ENCODE measurements at places on chromosomes 16 and 17.

DNA sequence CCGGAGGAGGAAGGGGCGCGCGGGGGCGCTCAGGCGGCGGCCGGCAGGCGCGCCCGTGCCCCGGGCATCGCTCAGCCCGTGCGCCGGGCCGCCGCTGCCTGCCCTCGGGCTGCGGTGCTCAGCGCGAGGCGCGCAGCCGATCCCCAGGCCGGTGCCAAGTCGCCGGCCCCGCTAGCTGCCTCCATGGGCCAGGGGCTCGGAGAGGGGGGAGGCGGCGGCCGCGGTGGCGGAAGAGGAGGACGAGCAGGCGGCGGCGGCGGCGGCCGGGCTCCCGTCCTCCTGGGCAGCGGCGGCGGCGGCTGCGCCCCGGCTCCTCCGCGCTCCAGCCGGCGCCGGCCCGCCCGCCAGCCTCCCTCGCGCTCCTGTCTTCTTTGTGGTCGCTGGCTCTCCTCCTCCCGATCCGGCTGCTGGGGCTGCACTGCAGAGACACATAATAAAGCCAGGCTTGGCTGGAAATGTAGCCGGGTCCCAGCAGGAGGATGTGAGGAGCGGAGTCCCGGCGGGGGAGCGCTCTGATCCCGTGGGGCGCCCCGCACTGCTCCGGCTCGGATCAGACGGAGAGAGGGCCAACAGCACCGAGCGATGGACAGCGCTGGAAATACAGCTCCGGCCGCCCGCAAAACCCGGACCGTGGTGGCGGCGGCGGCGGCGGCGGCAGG, 889 bp upstream of the ZNF423 start:
- peak; percentile 69 for DNase-seq

GRCh38 chr16:4613636-4614570, 785 bp downstream of the UBALD1 start:
- peak; percentile 46 for DNase-seq

DNA sequence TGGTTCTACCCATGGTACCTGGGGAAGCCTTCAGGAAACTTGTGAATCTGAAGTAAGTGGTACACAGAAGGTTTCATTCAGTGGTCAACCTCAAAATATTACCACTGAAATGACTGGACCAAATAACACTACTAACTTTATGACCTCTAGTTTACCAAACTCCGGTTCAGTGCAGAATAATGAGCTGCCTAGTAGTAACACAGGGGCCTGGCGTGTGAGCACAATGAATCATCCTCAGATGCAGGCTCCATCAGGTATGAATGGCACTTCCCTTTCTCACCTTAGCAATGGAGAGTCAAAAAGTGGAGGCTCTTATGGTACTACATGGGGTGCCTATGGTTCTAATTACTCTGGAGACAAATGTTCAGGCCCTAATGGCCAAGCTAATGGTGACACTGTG, 55.9 kb upstream of the SLC5A11 start:
- no peak for DNase-seq

GRCh38 chr17:53560953-53561352, 261.8 kb upstream of the KIF2B start:
- DNase-seq: no peak

DNA sequence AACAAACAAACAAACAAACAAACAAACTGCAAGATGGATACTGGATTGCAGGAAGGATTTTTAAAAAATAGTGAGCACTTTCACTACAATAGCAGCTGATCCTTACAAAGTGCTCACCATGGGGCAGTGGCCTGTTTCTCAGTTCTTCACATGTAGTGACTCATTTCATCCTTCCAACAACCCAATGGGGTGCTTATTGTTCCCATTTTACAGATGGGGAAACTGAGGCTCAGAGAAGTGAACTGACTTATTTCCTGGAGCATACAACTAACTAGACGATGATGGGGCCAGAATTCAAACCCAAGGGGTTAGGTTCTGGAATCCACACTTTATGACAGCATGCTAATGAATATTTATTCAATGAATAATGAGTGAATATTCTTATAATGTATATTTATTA, 61.2 kb downstream of the MYH11 start:
- DNase-seq: no peak

GRCh38 chr17:77160875-77161530, 20.2 kb downstream of the SEC14L1 start:
- DNase-seq: no peak

GRCh38 chr17:49708515-49709183, 885 bp upstream of the SLC35B1 start:
- DNase-seq: peak; percentile 14

- peak; percentile 89 for DNase-seq
These were observed 1.5 kb upstream of the ALOXE3 start for GRCh38 chr17:8119581-8120519.

- DNase-seq: no peak
These were observed 42.4 kb upstream of the IRF8 start for GRCh38 chr16:85856585-85856984.

DNA sequence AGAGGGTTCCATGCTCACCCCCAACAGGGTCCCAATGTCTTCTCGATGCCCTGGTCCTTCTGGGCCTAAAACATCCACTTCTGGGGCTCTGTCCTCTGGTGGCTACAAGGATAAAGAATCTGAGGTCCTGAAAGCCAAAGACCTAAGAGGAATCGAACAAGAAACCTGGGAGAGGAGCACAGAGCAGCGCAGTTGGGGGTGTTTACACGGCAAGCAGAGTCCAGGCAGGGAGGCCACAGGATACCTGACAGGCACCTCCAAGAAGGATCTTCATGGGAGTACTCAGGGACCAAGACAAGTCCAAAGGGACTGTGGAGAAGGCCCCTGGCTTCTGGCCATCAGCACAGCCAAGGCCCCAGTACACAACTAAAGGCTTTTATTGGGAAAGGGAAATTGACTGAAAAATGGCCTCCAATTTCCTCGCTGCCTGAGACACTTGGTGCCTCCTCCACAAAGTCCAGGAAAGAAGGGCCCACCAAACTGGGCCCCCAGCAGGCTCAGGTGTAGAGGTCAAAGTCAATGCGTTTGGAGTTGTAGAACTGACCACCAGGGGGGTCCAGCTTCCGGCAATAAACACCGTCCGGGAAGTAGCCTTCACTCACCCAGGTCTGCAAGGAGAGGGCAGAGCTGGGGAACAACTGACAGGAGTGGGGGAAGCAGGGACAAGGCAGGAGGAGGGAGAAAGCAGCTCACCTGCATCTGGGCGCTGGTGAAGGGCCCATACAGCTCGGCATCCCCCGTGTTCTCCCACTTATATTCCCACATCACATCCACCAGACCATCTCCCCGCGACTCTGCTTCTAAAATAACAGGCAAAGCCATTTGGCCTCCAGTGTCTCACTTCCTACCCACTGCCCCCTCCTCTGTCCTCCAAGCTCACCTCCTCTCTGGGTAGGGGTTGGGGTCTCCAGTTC, 2.4 kb downstream of the CD2BP2 start:
- DNase-seq: no peak

GRCh38 chr16:78175287-78175686, 75.8 kb downstream of the WWOX start:
- DNase-seq: no peak

- DNase-seq: peak; percentile 50
These were observed 1.8 kb downstream of the SALL1 start for GRCh38 chr16:51149251-51149661.

DNA sequence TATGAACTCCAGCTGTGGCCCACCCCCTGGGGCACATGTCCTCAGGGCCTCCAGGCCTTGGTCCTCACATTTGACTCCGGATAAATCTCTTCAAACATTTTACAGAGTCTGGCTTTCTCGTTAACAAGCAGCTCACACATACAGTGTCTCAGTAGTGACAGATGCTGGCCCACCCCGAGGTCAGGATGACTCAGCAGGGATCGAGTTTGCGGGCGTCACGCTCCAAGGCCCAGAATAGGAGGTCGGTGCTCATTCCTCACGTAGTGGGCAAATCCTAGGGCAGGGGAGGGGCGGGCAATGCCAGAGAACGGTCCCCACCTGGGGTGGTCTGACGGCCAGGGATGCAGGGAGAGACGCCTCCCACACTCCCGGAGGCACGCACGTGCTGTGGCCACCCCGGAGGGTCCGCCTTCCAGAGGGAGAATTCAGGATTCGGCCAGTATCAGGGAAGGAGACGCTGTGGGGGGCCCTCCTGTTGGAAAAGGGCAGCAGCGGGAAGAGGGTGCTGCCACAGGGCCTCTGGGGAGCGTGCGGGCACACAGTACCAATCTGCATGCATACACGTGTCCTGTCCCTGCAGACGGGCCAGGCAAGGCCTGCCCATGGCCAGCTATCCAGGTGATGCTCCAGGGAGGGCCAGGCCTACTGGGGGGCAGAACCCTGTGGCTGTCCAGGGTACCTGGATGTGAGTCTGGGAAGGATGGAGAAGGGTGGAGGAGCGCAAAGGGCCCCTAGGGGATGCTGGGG, 8.6 kb downstream of the SLC7A5 start:
- DNase-seq: peak; percentile 97

- DNase-seq: no peak
These were observed 171.6 kb upstream of the TNRC6C start for GRCh38 chr17:77786740-77787505.

- no peak for DNase-seq
These were observed 10.5 kb downstream of the NXN start for GRCh38 chr17:968812-969730.

- DNase-seq: no peak
These were observed 28.8 kb upstream of the ABCC11 start for GRCh38 chr16:48276102-48276501.

- no peak for DNase-seq
These were observed 74.7 kb downstream of the CDH13 start for GRCh38 chr16:82701442-82701955.

DNA sequence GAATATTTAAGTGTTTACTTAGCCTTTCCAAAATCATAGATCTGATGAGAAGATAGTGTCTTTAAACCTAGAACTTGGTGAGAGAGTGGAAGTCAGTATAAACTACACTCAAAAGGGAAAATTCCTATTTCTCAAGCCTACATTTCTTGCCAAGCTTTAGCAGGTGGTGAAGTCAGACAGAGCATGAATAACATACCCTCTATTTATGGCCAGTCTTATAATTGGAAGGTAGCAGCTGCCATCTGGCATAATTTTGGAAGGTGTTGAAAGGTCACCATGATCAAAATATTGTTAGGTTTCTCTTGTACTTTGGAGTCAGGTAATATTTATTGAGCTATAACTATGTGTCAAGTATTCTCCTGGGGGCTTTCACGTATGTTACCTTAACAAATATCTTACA, 729.3 kb upstream of the KIF2B start:
- no peak for DNase-seq

GRCh38 chr16:46621934-46622676, 926 bp upstream of the SHCBP1 start:
- DNase-seq: no peak

DNA sequence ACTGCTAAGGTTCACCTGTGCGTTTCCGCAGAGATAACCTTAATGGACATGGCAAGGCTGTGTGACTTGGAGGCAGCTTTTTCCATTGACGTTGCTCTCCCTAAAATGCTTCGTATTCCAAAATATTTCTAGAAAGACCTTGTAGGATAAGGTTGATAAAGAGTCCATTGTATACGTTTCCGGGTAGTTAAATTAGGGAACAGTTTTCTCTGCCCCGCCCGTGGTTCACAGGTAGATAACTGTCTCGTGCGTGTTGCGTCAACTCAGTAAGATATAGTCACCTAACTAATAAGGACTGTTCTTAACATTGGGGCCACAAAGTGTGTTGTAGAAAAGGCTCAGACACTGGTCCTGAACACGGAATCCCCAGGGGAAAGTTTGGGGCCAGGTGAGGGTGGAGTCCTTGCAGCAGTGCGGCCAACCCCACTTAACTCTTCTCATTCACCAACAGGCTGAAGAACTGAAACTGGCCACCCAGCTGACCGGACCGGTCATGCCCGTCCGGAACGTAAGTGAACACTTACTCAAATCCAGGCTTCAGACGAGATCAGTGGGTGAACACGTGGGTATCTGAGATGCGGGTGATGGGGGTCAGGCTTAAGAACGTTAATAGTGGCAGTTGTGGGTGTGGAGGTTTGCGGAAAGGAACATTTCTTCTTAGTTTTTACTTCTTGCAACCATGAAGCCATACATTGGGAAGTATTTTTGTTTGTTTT, 1.6 kb downstream of the RPL13 start:
- no peak for DNase-seq

DNA sequence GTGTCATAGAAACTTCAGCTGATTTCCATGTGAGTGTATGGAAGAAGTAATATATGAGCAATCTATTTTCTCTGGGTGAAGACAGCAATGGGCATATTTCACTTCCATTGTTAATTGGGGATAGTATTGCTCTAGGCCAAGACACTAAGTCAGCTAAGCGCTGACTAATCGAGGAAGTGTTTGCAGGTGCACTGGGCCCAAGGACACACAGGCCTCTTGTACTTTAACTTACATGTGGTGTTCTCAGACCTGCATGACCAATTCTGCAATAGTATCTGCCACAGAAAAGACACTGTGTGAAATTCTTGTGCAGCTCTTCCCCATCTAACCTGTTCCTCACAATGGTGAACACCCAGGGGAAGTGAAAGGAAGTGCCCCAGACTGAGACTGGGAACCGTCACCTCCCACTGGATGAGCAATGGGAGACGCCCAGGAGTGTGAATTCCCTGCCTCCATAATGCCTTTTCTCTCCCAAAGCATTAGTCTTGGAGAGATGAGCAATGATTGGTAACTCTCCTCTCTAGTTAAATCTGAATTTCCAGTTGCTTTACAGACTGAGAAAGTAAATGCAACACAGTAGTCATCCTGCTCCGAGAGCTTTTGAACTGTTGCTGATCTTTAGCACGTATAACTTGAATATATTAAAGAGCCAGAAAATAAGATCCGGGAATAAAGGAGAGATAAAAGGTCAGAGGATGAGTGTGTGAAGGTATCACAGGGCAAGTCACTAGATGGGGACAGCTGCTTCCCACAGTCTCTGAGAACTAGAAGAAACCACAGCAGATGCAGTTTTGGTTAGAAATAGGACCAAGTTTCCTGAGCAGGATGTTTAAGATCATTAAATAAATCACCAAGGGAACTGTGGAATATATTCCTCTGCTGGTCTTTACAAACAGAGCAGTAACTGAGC, 82.6 kb downstream of the CDK5R1 start:
- DNase-seq: no peak

DNA sequence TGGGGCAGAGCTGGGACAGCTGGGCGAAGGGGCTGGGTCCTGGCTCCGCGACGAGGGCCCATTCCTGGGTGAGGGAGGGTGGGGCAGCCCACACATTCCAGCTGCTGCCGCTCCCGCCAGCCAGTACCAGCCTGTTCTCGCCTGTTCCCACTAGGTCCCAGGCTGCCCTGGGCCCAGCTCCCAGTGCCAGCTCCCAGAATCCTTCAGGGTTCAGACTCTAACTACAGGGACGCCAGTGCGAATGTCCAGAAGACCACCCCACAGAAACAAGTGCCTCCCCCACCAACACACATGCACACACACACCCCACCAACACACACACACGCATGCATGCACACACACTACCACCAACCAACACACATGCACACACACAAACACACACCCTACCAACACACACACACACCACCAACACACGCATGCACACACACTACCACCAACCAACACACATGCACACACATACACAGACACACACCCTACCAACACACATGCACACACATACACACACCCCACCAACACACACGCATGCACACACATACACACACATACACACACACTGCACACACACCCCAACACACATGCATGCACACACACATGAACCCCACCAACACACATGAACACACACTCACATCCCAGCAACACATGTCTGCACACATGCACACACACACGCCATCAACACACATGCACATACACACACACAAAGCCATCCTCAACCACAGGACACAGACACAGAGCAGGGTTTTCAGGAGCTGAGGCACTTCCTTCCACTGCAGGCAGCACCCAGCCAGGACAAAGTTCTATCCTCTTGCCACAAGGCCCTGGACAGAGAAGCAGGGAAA, 27.5 kb upstream of the KRT17 start:
- DNase-seq: no peak

- DNase-seq: no peak
These were observed 9.5 kb downstream of the TAX1BP3 start for GRCh38 chr17:3658784-3659449.

- no peak for DNase-seq
These were observed 17.9 kb downstream of the MT1X start for GRCh38 chr16:56700195-56700594.

All from Caki2 (cell line).